ENCODE measurements at places on chromosomes 6 and 20. TPM values are rescaled to one million over a fixed set of nuclear protein-coding genes. Genes with fewer than 3 reads are reported as not detected.
A peak's percentile ranks its signal among the peaks of the same experiment; 100 is the strongest.

The AKAP12 gene
- 65.0 TPM for total RNA-seq

DNA sequence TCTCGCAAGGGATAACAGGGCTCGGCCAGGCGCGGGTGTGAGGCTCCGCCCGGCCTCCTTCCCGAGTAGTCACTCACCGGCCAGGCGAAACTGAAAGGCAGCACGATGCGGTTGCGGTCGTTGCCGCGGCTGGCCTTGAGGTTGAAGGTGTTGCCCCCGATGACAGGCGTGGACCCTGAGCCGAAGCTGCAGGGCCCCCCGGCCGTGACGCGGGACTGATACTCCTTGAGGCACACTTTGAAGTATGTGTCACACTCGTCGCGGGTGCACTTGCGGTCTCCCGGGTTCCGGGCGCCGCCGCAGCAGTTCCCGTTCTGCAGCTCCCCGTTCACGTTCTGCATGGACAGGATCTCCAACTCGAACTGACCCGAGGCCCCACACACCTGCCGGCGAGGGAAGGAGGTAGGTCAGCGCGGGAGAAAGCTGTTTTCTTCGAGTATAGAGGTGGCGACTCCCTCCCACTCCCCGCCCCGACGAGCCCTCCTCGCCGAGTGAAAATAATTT, 1.1 kb downstream of the JAG1 start:
- DNase-seq = peak; percentile 51

The SYCP2 gene
- 0.69 TPM for total RNA-seq

DNA sequence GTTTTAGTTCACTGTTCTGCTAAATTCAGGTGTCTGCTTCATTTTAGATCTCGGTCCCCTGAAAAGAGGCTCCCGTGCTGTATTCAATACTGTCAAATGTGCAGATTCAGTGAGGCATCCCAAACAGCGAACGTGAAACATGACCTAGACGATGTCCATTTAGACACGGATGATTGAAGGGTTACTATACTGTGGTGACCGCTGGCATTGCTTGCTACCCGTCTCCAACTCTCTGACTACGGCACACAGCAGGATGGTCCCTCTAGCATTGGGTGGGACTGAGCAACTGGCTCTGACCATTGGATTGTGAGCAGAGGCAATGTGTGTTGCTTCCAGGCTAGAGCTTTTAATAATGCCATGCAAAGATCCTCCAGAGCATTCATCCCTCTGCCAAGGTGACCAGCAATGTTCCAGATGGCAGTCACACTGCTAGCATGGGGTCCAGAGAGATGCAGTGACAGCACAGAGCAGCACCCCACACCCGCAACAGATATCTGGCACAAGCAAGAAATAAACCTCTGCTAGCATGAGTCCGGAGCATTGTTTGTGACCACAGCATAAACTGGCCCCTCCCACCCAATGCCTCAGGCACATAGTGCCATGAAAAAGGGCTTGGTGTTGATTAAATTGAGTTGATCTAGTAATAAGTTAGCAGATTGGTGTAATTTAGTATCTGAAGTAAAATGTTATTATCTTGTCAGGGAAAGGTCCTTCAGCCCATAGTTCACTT, 9.0 kb downstream of the METTL24 start:
- no peak for DNase-seq

GRCh38 chr20:19021406-19022117, 190.9 kb upstream of the SLC24A3 start:
- DNase-seq = no peak

DNA sequence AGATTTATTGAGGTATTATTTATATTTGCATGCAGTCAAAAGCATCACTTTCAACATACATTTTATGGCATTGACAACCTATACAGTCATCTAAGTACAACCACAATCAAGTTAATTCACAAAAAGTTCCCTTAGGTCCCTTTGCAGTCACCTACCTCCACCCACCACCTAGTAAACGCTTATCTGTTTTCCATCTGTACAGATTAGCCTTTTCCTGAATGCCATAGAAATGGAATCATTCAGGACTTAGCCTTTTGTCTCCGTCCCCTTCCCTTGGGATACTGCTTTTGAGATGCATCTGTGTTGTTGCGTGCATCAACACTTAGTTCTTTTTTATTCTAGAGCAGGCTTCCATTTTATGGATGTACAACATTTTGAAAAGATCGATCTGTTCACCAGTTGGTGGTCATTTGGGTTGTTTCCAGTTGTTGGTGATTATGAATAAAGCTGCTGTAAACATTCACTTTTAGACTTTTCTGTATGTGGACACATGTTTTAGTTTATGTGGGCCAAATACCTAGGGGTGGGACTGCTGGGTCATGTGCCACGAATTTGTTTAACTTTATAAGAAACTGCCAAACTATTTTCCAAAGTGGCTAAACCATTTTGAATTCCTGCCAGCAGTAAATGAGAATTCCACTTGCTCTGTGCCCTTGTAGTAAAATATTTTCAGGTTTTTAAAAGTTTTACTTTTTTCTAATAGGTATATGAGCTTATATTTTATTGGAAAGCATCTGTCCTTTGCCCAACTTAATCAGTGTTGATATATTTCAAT, 17.6 kb upstream of the IFNGR1 start:
- DNase-seq = no peak

- DNase-seq = peak; percentile 75
Observed at GRCh38 chr6:125858427-125859320, 67.9 kb downstream of the NCOA7 start.

GRCh38 chr6:140684776-140685550, 1310.5 kb upstream of the CITED2 start:
- no peak for DNase-seq

GRCh38 chr6:133184798-133185372, 56.3 kb upstream of the EYA4 start:
- no peak for DNase-seq

DNA sequence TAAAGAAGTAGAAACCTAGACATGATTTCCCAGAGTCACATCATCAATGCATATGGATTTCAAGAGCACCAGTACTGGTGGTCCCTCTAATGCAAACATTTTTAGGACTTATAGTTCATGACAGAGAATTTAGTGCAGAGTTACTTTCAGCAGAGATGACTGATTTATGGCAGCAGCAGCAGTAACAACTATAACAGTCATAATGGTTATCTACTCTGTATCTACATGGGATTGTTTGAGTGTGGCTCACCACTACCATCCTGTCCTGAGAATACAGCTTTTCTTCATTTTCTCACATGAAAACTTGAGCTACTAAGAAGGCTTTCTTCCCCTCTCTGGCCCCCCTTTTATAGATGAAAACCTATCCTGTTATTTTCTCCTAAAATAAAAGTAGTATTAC, 128.5 kb upstream of the ENPP5 start:
- DNase-seq = no peak

GRCh38 chr20:60210779-60211617, 252.8 kb downstream of the CDH26 start:
- DNase-seq = peak; percentile 73

The EDN1 gene
- 0.50 TPM for total RNA-seq

GRCh38 chr6:52141596-52141995, 44.6 kb upstream of the IL17A start:
- no peak for DNase-seq

- no peak for DNase-seq
Observed at GRCh38 chr6:16402581-16402900, 164.2 kb downstream of the GMPR start.

The USP49 gene
- total RNA-seq = 18.4 TPM

DNA sequence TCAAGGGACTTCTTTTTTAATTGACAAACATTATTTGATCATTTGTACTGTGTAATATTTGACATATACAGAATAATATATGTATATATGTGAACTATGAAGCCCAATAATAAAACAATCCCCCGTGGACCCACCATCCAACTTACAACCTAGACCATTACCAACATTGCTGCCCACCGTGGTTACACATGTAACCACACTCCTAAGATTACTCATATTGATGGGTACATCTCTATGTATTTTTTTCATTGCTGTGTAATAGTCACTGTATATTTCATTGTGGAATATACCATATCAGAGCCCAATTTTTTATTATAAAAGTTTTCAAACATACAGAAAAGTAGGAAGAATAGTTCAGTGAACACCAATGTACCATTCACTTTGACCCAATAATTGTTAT, 94.3 kb downstream of the RTN4IP1 start:
- no peak for DNase-seq

GRCh38 chr6:124758663-124759062, 203.6 kb upstream of the RNF217 start:
- DNase-seq = no peak

GRCh38 chr6:106117579-106117978, 31.4 kb downstream of the PRDM1 start:
- DNase-seq = no peak

The NOTCH4 gene
- total RNA-seq = 2.4 TPM

- DNase-seq = peak; percentile 47
Observed at GRCh38 chr6:170296423-170296745, 5.5 kb upstream of the DLL1 start.

DNA sequence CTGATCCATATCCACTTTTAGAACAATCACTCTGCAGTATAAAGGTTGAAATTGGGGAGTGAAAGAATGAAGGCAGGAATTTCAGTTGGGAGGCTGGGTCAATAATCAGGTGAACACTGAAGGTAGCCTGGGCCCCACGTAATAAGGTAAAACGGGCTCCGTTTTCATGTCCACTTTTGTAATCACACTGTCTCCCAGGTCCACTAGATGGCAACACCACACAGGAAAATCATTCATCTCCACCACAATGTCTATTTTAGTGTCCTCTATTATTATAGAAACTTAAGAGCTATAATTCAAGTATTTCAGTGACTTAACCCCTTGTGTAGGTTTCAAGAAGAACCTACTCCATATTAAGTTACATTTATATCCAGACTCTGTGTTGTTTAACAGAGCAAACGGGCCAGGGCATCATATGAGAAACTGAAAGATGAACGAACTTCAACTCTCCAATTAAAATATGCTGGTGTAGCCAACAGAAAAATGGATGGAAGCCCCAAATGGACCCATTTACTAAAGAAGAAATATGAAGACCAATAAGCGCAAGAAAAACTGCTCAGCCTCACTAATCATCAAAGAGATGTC, 45.9 kb upstream of the MC3R start:
- no peak for DNase-seq

DNA sequence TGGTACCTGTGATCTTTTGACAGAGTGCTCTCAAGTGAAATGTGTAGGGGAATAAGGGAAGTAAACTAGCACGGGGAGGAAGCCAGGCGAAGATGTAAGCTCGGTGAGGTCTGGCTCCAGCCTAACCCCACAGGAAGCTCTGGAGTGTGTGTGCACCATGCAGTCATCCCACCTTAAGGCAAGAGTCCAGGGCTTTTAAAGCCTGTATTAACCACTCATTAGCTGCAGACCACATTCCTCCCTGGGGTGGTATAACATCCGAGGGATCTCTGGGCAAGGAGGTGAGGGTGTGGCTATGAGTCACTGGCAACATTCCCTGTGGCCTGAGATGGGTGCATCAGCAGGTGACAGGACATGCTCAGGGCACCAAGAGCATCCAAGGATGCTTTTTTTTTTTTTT, 12.5 kb upstream of the RANBP9 start:
- no peak for DNase-seq

GRCh38 chr6:44289726-44290260, 19.5 kb downstream of the TMEM151B start:
- no peak for DNase-seq

DNA sequence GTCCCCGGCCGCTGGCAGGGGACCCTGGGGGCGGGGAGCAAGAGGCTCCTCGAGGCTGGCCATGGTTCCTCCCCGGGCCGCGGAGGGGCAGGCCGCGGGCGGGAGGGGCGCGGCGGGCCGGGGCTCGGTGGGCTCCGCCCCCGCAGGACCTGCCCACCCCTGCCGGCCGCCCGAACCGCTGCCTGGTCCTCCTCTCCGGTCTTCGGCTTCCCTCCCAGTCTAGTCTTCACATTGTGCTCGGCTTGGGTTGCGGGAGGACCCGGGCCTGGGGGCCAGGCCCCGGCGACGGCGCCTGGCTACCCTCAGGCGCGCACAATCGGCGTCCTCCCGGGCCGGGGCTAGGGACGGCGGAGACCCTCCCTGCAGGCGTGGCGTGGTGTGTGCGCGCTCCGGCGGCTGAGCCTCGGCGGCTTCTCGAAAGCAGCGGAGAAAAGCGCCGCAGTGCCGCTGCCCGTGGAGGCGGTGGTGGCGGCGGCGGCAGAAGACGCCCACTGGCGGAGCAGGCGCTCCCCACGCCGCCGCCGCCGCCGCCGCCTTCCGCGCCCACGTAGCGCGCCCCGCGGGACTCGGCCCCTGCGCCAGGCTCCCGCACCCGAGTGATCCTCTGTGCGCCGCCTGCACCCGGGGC, at the start of gene PDE10A:
PDE10A (minus strand) TSS at position 493 of the 628 bp plus-strand sequence; CDS start at position 63, 430 bp downstream.
- peak; percentile 53 for DNase-seq

- DNase-seq = no peak
Observed at GRCh38 chr20:60124776-60125381, 166.7 kb downstream of the CDH26 start.

The SPAG4 gene
- 8.4 TPM for total RNA-seq

GRCh38 chr6:37105148-37106050, 64.6 kb upstream of the PIM1 start:
- no peak for DNase-seq

DNA sequence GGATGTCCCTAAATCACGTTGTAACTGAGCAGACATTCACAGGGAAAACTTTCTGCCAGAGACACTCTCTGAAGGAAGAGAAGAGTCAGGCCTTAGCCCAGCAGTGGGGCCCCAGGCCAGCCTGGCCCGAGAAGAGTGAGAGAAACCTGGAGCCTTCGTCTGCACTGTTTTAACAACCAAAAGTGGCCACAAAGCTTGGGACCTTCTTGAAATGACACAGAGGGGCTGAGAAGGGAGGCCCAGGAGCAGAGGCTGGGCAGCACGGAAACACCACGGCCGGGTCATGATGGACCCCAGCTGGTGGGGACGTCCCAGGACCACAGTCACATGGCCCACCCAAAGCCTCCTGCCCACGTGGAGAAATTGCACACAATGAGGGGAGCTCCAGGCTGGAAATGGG, 126.8 kb upstream of the THBS2 start:
- DNase-seq = no peak

The EMILIN3 gene
- 5.8 TPM for total RNA-seq

DNA sequence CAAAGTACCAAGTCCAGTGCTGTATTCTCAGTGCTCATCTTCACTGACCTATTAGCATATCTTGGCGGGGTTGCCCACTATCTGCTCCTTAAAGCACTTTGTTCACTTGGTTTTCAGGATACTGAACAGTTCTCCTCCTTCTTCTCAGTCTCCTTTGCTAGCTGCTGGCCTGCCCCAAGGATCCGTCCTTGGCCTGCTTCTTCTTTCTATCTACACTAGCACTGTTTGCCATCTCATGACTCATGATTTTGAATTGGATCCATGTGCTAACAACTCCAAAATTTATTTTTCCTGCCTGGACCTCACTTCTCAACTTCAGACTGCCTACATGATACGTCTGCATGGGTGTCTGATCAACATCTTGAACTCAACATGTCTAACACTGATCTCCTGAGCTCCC, 15.5 kb downstream of the TPD52L1 start:
- DNase-seq = no peak

The OR2B2 gene
- not detected for total RNA-seq

GRCh38 chr6:170137911-170138910, 152.7 kb downstream of the DLL1 start:
- no peak for DNase-seq

DNA sequence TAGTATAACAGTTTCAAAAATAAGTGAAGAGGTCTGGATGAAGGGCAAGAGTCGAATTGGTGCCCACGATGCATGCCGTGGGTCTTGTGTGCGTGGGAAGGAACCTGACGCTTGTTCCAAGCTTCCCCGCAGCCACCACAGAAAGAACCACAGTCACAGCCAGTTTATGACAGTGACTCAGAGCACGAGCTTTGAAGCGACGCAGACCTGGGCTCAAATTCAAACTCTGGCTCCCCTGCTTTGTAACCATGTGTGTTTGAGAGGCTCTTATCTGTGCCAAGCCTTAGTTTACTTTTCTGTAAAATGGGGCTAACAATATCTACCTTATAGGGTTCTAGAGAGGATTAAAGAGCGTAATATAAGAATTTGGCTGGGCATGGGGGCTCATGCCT, 65.5 kb downstream of the SYNJ2 start:
- no peak for DNase-seq
